ENCODE measurements at places on chromosomes 5 and 9.

DNA sequence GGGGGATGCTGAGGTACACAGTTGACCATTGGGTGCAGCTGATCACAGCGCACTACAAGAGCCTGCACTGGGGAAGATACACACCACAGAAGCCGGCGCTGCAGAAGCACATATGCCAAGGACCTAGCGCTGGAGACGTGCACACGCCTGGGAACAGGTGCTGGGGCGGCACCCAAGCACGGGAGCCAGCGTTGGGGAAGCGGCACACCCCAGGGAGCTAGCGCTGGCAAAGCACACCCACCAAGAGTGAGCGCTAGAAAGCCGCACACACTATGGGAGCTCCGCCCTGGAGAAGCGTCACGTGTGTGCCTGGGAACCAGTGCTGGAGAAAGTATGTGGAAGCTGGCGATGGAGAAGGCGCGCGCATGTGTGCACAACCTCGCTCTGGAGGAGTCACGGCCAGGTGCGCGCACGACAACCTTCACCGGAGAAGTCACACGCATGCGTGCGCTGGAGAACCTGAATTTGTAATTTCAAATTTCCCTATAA, 4.5 kb downstream of the FANCC start:
- DNase-seq, result no peak

DNA sequence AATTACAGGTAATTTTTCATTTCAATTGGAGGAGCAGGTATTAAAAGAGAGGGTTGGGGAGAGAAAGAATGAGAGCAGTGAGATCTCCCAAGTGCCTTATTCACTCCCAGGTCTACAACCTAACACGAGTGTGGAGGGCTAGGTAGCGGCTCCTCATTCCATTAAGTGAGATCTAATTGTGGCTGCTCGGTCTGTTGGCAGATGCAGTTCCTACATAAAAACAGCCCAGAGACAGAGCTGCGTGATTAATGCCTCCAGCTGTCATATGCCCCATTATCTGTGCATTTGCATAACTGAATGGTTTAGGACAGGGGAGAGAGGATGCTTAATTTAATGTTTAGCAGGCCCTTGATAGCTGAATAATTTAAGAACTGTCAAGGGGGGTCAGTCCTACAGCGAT, 100.5 kb downstream of the PSAT1 start:
- no peak for DNase-seq

DNA sequence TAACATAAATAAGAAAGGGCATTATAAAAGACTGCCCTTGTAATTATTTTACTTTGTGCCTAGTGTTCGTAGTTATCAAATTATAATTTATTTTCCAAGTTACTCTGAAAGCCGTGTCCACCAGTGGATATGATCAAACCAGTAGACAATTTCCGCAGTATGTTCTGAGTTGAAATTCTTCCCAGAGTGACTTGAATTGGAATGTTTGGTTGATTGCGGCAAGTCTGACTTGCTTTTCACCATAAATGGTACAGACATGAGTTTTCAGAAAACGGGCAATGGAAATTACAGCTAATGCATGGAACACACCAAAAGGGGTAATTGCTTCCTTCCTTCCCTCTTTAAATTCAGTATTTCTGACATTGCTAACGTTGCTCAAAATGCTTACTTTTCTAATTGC, 56.6 kb downstream of the CHSY3 start:
- no peak for DNase-seq

GRCh38 chr5:143427122-143427735, 23.7 kb upstream of the NR3C1 start:
- DNase-seq, result no peak

DNA sequence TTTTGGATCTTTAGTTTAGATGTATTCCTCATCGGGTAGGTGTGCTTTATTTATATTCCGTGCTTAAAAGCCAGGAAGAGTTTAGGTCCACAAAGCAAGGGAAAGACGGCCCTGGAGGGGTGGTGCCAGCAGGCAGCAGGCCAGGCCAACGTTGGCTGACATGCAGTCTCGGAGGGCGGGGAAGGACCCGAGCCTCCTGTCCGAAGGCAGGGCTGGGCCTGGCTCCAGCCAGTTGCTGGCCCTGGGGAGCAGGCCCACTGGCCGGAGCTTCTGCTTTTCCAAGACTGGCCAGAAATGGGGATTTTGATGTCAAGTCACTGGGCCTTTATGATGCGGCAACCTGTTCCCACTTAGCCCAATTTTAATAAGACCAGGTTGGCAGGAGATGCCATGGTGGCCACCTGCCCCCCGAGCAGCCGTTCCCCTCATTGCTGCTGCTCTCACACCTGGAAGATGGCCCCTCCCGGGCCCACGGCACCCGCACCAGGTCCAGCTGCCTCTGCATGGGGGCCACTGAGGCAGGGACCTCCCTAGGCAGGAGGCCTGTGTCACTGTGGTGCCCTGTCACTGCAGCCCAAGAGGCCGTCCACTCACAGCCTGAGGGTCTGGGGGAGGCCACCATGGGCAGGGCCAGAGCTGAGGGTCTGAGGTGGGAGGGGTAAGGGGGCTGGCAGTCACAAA, 23.2 kb downstream of the LPCAT1 start:
- DNase-seq, result no peak

- no peak for DNase-seq
Measured at GRCh38 chr5:135880278-135880677, 15.4 kb downstream of the IL9 start.

- no peak for DNase-seq
Measured at GRCh38 chr5:38447786-38448185, 108.7 kb downstream of the LIFR start.

- no peak for DNase-seq
Measured at GRCh38 chr9:128362774-128363173, 8.4 kb upstream of the URM1 start.

- DNase-seq, result no peak
Measured at GRCh38 chr5:1318659-1319251, 23.9 kb upstream of the TERT start.

GRCh38 chr9:92001244-92001643, 51.2 kb upstream of the ROR2 start:
- DNase-seq, result no peak

- DNase-seq, result no peak
Measured at GRCh38 chr9:130839132-130840111, 4.4 kb downstream of the ABL1 start.

DNA sequence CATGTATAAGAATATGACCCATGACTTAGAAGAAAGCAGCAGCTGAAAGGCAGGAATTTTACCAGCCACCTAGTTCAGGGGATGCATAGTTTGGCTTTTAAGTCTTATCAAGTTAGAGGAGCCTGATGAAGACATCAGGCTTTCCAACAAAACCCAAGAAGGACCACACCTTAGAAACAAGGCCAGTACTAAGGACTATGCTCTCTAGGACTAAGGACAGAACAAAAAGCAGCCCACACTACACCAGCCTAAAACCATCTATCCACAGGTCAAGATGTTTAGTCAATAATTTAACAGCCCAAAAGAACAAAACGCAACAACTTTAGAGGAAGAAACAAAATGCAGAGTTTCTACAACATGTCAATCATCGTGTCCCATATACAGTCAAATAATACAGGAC, 408.9 kb upstream of the RGMB start:
- DNase-seq, result no peak

GRCh38 chr9:34190996-34191892, 12.4 kb downstream of the UBAP1 start:
- no peak for DNase-seq

GRCh38 chr5:122492675-122493074, 180.6 kb downstream of the SNCAIP start:
- DNase-seq, result no peak

GRCh38 chr5:132901730-132902129, 28.3 kb downstream of the LEAP2 start:
- DNase-seq, result no peak

- no peak for DNase-seq
Measured at GRCh38 chr9:118128313-118128712, 424.1 kb downstream of the TLR4 start.

- no peak for DNase-seq
Measured at GRCh38 chr5:41211417-41211816, 1.9 kb downstream of the C6 start.

- DNase-seq, result no peak
Measured at GRCh38 chr5:114369680-114370417, 8.0 kb downstream of the KCNN2 start.

DNA sequence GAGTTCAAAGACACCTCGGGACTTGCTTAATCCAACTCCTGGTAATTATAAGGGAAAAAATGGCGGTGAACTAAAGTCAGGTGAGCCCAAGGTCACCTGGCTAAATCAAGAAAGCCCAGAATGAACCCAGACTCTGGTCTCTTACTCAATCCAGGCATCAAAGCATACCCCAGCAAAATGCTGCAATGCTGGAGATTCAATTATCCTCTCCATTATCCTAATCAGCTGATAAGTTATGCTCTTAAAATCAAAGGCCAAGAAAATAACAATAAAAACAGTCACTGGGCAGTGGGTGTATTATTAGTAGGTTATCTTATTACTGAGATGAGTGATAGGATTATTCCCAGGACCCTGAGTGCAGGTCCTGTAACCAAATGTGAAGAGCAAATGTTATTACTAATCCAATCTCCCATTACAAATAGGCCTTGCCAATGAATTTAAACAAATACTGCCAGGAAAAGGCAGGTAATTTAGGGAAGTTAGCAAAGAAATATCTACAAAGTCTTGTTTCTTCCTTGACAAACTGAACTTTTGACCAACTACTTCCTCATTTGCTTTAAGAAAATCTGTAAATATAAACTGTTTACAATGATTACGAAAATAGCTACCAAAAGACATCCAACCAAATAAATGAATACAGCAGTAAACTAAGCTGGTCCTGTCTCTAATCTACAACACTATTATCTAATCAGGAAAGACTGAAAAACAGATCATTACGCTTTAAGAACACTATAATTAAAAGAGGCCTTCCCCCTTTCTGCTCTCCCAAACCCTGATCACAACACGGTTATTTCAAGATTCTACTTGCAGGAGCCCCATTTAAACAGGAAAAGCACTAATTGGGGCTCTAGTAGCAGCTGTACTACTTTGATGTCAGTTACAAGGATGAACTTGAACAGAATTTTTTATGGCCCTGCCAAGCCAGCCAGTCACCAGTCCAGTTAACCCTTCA, 103.2 kb downstream of the MED27 start:
- DNase-seq, result no peak

GRCh38 chr9:84315278-84315877, 25.2 kb downstream of the SLC28A3 start:
- DNase-seq, result peak; percentile 23

- no peak for DNase-seq
Measured at GRCh38 chr5:95619514-95620029, 315 bp upstream of the GPR150 start.

DNA sequence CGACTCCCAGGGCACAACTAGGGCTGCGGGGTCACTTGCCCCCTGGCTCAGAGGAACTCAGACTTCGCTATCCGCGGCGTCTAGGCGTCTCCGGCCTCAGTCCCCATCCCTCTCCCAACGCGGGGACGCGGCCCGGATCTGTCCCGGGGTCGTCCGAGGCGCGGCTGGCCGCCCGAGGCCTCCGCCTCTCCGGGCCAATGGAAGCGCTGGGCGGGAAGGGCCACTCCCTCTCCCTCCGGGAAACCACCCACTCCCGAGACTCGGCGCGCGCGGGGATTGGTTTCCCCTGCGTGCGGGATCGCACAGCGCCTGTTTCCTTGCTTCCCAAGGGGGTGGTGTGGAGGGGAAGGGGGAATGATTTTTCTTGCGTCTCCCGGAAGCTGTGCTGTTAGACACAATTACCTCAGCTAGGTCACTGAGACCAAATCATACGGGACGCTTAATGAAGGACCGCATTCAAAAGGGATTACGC, 38.3 kb downstream of the NR2F1 start:
- DNase-seq, result no peak

DNA sequence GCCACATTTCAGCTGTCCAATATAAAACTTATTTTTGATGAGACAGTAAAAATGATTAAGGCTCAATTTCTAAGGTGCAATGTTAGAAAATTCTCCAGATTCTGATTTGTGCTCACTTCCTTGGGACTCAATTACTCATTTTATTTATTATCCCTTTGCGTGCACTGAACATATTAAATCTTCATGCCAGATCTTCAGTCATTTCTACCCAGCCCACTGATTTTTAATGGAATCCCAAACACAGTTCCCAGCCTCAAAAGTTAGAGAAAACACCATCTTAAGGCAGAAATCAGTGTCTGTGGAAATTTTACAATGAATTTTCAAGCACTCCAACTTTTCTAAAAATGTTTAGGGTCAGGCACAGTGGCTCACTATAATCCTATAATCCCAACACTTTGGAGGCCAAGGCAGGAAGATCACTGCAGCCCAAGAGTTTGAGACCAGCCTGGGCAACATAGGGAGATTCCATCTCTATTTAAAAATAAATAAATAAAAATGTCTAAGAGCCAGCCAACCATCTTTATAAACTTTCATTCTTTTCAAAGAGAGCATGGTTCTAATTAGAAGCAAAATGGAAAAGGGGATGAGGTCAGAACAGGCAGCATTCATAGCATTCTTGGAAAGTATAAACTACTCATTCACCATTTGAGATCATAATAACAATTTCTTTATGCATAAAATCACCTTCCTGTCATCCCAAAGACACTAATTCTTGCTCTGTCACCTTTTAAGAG, 53.7 kb downstream of the TLE1 start:
- no peak for DNase-seq

DNA sequence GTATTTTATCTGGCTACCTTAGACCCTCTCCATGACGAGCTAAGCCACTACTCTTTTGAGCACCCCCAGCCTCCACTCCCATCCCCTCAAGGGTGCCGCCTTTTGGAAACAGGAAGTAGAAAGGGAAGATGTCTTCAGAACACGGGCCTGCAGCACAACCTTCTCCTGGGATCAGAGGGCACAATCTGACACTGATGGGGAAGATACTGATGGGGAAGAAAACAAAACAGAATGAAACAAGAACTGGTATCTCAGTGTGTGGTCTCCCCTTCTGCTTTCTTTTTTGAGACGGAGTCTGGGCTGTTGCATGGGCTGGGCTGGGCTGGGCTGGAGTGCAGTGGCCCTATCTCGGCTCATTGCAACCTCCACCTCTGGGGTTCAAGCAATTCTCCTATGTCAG, 539.7 kb upstream of the DAP start:
- DNase-seq, result no peak

- DNase-seq, result no peak
Measured at GRCh38 chr9:9499546-9499945, 1113.3 kb downstream of the PTPRD start.

GRCh38 chr5:110055302-110055701, 365.6 kb downstream of the MAN2A1 start:
- no peak for DNase-seq

- DNase-seq, result peak; percentile 48
Measured at GRCh38 chr5:133944263-133945185, 23.9 kb downstream of the C5orf15 start.

- no peak for DNase-seq
Measured at GRCh38 chr9:7452378-7452777, 347.2 kb downstream of the DMAC1 start.

DNA sequence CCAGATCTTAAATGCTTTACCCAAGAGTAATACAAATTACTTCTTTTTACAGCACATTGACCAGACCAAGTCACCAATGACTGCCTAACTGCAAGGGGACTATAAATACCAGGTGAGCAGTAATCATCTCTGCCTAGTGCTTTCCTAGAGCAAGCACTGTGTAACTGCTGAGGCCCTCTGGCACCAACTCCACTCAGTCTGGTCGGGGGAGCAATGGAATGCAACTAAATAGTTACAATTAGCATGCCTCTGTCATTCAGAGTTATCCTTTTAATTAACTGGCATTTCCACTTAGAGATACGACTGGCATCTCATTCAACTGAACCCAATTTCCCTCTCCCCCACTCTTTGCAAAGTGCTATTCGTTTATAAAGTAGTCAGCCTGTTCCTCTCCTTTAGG, 1309.1 kb upstream of the DMAC1 start:
- no peak for DNase-seq

- no peak for DNase-seq
Measured at GRCh38 chr5:26649000-26649399, 389.4 kb downstream of the CDH9 start.

- DNase-seq, result no peak
Measured at GRCh38 chr9:101477736-101478135, 42.2 kb upstream of the ALDOB start.

All from activated CD4-positive, alpha-beta T cell treated with anti-CD3 and anti-CD28 coated beads for 24 hours (primary cell).